Suppressor macrophage (primary cell): ENCODE measurements at places on chromosomes 16 and 17.

DNA sequence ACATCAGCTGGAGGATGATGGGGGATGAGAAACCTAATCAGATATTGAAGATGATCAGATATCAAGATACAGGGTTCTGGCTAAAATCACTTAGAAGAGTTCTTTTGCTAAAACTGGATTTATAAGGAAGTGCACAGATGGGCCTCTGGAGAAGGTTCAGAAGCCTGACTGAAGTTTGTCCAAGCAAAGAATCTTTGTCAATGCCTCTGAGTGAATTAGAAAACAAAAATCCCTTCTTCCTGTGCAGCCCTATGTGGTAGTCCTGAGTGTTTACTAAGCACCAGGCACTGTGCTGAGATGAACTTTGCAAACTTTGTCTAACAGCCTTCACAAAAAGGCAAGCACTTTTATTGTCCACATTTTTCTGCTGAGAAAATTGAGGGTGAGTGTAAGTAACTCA lies 11.4 kb upstream of the CENPV start:
- DNase-seq = no peak

- DNase-seq = no peak
These were observed 10.3 kb downstream of the ARL4D start for GRCh38 chr17:43409131-43409530.

DNA sequence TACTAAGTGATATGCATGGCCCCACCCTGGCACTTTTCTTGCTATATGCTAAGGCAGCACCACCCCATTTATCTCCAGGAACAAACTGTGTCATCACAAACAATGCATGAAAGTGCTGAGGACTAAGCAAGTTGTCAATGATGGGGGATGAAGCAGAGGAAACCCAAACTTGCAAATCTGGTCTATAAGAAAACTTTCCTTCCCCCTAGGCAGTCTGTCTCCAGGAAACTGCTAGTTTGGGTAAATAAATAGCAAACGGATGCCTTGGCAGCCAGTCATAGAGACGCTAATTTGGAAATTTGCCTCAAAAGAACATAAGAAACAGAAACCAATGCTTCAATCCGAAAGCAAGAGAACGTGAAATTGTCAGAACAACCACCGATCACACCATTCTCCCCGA lies 5.6 kb upstream of the HSBP1 start:
- DNase-seq = no peak

GRCh38 chr17:45787044-45787443 lies 2.9 kb downstream of the CRHR1 start:
- DNase-seq = no peak

DNA sequence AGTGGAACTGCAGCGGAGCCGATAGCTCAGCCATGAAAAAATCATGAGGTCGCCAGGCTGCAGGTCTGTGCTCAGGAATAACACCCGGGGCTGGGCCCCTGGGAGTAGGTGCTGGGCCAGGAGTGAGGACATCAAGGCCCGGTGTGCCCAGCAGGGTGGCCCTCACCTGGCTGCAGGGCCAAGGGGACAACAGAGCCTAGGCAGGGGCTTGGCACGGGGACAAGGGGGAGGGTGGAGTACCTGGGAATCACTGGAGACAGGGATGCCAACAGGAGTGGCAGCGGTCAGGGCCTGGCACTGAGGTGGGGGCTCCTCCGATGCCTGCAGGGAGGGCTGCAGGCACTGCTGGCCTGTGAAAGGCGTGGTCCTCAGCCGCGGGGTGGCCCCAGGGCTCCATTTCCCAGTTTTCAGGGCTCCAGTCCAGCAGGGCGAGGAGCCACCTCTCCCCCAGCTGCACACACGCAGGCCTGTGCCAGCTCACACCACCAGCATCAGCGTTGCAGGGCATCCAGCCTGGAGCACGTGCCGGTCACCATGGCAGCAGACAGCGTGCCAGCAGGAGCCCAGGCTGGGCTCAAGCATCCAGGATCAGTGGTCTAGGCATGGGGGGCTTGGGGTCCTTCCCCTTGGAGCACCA lies 4.7 kb upstream of the FSCN2 start:
- no peak for DNase-seq

GRCh38 chr16:14186007-14186794 lies 115.1 kb downstream of the MRTFB start:
- DNase-seq = peak; percentile 34
